ENCODE measurements at places on chromosomes 1 and 21. TPM values are rescaled to one million over a fixed set of nuclear protein-coding genes. Genes with fewer than 3 reads are reported as not detected.

GRCh38 chr1:173409613-173410012, 67.5 kb upstream of the PRDX6 start:
- DNase-seq, result no peak
- peaks cover 3% of the 10 kb centered on the region for H3K4me1 ChIP-seq
- H3K4me3 ChIP-seq, result no peak overlapping the region
- H3K27me3 ChIP-seq, result no peaks in the 10 kb centered on the region
- H3K27ac ChIP-seq, result no peak overlapping the region

DNA sequence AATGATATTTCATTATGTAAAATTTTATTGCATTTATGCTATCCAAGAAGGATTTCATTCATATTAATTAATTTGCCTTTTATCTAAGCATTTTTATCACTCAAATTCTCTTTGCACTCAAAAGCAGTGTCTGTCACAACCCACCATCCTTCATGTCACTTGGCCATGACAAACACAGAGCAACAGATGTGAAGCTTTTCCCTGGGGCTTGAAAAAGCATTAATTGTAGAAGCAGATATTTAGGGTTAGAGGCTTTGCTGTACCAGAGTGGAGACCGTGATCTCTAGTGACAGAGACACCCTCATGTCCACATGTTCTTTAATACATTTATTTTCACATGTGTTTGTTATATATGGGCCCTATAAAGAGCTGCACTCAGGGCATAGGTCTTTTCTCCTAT, 230.5 kb downstream of the SPATA17 start:
- H3K27me3 ChIP-seq, result no peaks in the 10 kb centered on the region
- H3K4me3 ChIP-seq, result no peak overlapping the region
- no peak overlapping the region for H3K27ac ChIP-seq

- no peak overlapping the region for H3K4me3 ChIP-seq
- no peak overlapping the region for H3K27ac ChIP-seq
- H3K4me1 ChIP-seq, result no peaks in the 10 kb centered on the region
- H3K27me3 ChIP-seq, result no peaks in the 10 kb centered on the region
Measured at GRCh38 chr1:39173119-39173994, 31.1 kb upstream of the MACF1 start.

DNA sequence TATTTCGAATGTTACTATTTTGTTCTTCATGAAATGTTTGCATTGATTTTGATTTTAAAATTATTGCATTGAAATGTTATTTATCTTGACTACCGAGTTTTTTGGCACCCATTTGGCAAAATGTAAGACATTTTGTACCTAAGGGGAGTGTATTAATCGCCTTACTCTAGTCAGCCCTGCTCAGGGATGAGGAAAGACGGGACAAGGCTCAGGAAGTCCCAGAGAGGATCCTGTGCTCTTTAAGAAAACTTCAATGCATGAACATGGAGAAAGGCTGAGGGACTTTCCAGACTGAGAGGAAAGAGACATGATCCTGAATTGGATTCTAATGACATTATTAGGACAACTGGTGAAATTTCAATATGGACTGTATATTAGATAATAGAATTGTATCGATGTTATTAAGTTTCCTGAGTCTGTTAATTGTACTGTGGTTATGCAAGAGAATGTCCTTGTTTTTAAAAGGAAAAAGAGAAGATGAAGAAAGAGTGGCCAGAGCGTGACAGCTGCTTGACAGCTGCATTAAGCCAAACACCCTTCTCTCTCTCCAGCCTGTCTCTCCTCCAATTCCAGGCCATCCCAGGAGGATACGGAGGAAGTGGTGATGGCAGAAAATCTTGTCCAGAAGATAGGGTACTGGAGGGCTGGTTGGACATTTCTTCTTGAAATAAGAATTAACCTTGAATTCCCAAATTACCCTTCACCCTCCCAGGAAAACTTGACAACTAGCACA, 66.0 kb downstream of the PLEKHA6 start:
- peaks cover 25% of the 10 kb centered on the region for H3K27me3 ChIP-seq
- H3K36me3 ChIP-seq, result no peaks in the 10 kb centered on the region
- H3K4me1 ChIP-seq, result peaks cover 8% of the 10 kb centered on the region
- DNase-seq, result no peak

HAPLN2 gene
- total RNA-seq, result 0.33 TPM

- no peak for DNase-seq
- peaks cover 4% of the 10 kb centered on the region for H3K4me1 ChIP-seq
- H3K4me3 ChIP-seq, result no peak overlapping the region
- H3K27ac ChIP-seq, result no peak overlapping the region
- H3K27me3 ChIP-seq, result no peaks in the 10 kb centered on the region
- H3K36me3 ChIP-seq, result peaks cover 7% of the 10 kb centered on the region
Measured at GRCh38 chr1:42847721-42848460, 1.5 kb downstream of the ZNF691 start.

DNA sequence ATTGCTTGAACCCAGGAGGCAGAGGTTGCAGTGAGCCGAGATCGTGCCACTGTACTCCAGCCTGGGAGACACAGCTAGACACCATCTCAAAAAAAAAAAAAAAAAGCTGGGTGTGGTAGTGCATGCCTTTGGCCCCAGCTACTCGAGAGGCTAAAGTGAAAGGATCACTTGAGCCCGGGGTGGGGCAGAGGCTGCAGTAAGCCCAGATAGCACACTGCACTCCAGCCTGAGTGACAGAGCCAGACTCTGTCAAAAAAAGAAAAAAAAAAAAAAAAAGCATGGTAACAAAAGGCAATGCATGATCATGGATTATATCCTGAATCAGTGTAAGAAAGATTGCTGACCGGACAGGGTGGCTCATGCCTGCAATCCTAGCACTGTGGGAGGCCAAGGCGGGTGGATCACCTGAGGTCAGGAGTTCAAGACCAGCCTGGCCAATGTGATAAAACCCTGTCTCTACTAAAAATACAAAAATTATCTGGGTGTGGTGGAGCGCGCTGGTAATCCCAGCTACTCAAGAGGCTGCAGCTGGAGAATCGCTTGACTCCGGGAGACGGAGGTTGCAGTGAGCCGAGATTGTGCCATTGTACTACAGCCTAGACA, 76.3 kb downstream of the RUSC1 start:
- H3K4me3 ChIP-seq, result no peak overlapping the region
- H3K27ac ChIP-seq, result no peak overlapping the region
- peaks cover 58% of the 10 kb centered on the region for H3K36me3 ChIP-seq
- H3K27me3 ChIP-seq, result no peaks in the 10 kb centered on the region
- no peak for DNase-seq

RASSF5 gene
- 211 TPM for total RNA-seq

DUSP23 gene
- 14.3 TPM for total RNA-seq

- no peak overlapping the region for H3K4me3 ChIP-seq
- no peak overlapping the region for H3K27ac ChIP-seq
- H3K36me3 ChIP-seq, result no peaks in the 10 kb centered on the region
- no peaks in the 10 kb centered on the region for H3K27me3 ChIP-seq
- H3K4me1 ChIP-seq, result peaks cover 7% of the 10 kb centered on the region
Measured at GRCh38 chr1:39102537-39103327, 76.6 kb downstream of the NDUFS5 start.

DPH2 gene
- 22.1 TPM for total RNA-seq

DNA sequence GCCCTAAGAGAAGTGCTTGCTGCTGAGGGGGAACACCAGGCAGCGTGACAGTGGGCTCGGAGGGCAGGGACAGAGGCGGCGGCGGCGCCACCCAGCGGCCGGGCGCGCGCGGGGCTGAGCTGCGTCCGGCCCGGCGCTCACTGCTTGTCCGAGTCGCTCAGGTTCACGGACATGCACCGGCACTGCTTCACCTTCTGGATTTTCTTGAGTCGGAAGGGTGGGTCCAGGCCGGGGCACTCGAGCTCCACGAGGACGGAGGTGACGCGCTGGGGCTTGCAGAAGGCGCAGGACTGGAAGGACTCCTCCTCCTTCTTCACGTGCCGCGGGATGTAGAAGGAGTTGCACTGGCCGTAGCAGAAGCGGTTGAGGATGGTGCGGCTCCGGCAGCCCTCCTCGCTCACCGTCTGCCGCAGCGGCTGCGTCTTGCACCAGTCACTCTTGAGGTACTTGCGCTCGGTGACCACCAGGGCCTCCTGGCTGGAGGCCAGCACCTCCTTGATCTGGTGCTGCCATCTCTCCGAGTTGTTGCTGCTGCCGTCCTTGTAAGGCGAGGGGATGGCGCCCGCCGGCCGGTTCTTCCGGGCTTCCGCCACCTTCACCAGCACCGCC, 119.0 kb downstream of the GREM2 start:
- H3K4me1 ChIP-seq, result no peaks in the 10 kb centered on the region
- no peak overlapping the region for H3K27ac ChIP-seq
- H3K27me3 ChIP-seq, result peaks cover 10% of the 10 kb centered on the region
- DNase-seq, result peak; percentile 6
- no peaks in the 10 kb centered on the region for H3K36me3 ChIP-seq
- H3K4me3 ChIP-seq, result no peak overlapping the region

GRCh38 chr1:232876506-232877364, 71.5 kb downstream of the MAP10 start:
- H3K4me1 ChIP-seq, result no peaks in the 10 kb centered on the region
- H3K27me3 ChIP-seq, result no peaks in the 10 kb centered on the region
- no peaks in the 10 kb centered on the region for H3K36me3 ChIP-seq
- DNase-seq, result no peak

All from T-cell (primary cell).